ENCODE measurements at places on chromosomes 5 and 9.

- DNase-seq: no peak
Observed at GRCh38 chr9:108088916-108089315, 599.3 kb upstream of the KLF4 start.

DNA sequence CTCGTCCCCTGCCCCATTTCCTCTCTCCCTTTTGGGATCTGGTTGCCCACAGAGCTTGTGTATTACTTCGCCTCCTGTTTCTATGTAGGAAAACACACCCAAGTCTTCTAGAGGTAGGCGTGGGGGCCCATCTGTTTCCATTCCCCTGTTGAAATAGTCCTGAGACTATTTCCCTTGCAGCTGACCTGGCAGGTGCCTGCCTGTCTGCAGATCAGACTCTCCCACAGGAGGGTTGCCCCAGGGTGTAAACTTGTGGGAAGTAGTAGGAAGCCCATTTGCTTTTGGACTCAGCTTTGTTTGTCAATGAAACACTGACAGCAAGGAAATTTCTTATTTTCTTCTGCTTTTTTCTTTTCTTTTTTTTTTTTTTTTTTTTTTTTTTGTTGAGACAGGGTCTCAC lies 16.3 kb upstream of the GARNL3 start:
- no peak for DNase-seq

DNA sequence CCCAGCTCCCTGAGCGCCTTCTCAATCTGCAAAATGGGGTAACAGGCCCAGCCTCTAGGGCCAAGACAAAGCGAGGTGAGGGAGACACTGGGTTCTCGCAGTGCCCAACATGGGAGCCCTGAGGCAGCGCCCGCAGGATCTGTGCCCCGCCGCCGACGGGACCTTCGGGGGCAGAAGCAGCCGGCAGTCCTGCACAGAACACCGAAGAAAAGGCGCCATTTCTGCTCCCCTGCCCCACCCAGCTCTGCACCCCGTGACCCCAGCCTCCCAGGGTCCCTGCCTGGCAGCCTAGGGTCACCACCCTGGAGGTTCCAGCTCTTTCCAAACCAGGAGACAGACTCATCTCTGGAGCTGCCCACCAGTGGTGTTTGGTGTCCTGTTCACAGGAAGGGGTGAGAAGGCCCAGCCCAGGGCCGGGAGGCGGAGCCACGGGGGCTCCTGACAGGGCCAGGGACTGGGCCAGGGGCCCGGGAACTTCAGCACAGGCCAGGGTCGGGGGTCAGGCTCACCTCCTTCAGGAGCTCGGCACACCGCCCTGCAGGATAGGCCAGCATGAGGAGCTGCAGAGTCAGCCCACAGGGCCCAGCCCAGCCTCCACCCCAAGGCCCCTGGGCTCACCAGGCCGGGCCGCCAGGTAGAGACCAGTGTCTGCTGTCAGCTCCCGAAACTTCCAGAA lies 3.3 kb downstream of the LCN8 start:
- DNase-seq: no peak

DNA sequence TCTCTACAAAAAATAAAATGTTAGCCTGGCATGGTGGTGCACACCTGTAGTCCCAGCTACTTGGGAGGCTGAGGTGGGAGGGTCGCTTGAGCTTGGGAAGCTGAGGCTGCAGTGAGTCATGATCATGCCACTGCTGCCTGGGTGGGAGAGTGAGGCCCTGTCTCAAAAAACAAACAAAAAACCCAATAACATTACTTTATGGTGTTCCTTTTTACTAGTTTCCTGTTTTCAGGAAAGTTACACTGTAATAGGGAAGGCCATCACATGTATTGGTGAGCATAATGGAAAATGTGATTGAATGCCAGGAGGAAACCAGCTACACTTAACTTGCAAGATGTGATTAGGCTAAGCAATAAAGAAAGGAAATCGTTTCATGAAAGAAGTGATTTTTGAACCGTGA lies 42.7 kb downstream of the SV2C start:
- DNase-seq: no peak

All from ovary (tissue), 10 donors.